ENCODE measurements at places on chromosomes 16 and 17.

DNA sequence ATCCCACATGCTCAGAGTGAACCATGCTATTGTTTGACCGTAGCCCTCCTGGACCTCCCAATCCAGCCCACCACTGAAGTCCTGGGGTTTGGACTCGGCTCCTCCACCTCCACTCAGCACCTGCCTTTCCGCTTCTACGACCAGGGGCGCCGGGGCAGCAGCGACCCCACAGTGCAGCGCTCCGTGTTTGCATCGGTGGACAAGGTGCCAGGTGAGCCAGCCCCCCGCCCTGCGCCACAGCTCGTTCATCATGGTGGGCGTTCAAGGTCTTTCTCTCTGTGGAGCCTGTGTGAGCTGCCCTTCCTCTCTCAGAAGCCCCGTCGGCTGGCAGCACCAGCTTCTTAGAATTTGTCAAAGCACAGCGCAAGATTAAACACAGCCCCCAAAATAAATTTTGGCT is 130.1 kb downstream of the SOCS1 start:
- no peak for DNase-seq

DNA sequence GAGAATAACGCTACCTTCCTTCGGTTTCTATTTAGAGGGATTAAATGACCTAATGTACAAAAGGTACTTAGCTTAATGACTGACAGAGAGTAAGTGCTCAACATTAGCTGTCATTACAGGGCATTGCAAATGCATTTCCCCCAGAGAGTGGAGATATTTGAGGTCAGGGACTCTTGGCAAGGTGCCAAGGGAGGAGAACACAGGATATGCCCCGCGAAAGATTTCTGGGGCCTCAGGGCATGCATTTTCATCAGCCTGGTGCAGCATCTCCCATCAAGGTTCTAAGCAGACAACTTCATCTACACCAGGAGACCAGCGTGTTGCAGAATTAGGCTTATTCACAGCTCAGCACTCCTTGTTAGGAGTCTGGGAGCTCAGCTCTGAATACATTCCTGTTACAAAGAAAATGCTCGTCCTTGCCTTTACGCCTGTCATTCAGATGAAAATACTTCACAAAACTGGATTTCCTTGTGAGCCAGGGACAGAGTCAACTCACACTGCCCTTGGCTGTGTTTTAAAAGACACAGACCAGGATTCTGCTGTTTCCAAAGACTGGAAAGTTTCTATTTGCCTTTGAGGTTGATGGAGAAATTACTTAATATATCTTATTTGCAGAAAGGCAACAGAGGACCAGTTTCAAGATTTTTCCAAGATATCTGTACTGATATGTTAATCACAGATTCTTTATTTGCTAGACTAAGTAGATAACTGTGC is 108.2 kb downstream of the VAT1L start:
- DNase-seq = no peak

- no peak for DNase-seq
These were observed 216.7 kb upstream of the RBFOX1 start for GRCh38 chr16:7115898-7116297.

DNA sequence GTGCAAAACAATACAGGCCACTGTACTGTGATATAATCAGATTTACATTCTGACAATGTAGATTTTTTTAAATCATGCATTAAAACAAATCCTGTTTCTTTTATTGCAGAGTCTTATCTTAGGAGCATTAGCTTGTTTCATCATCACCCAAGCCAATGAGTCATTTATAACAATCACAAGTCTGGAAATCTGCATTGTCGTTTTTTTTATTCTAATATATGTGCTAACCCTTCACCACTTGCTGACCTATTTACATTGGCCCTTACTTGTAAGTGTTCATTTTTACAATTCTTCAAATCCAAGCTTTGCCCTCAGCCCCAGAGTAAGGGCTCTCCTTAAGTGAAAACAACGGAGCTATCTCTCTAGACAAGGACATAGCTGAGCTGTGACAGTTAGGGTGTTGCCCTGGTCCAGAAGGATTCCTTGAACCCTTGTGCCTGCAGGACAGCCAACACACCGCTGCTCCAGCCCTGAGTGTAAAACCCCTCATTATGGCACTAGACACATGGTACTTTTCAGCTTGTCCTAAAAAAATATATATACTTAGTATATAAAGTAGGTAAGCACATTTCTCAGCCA is 3.7 kb downstream of the CMTM1 start:
- no peak for DNase-seq

DNA sequence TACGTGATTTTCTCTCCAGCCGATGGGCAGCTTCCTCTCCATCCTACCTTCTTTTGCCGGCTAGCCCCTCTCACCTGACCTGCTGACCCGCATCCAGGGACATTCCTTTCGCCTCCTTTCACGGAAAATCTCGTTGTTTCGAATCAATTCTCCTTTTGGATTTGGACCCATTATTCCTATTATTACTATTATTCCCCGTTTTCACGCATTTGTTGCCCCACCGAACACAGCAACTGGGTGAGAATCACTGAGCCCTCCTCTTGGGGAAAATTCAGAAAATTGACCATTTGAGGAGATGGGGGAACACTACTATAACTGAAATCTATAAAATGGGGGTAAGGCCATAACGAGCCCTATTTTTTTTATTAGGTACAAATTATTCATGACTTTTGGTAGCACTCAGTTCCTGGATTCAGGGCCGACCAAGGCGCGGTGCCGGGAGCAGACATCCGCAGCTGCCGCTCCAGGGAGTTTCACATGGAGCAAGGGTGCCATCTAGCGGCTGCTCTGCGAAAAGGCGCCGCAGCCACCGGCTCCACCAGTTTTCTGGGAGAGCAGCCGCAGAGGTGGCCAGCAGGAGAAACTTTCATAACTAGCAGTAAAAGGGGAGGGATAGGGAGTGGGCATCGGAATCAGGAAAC is 3.3 kb upstream of the HOXB8 start:
- DNase-seq = peak; percentile 86

DNA sequence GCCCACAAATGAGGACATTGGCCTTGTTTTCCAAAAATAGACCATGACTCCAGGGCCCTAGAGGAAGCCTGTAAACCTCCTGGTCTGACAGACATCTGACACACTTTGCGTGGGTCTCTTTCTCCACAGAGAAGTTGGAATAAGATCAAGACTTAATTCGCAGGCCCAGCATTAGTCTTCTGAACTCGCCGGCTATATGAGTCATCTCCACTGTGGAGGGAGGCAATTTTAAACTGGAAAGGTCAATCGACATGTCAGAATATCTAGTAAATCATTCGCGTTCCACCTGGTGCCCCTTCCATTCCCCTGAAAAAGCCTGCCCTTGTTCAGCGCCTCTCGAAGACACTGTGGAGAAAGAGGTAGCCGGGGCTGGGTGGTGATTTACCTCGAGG is 140.1 kb downstream of the CLEC16A start:
- DNase-seq = no peak

DNA sequence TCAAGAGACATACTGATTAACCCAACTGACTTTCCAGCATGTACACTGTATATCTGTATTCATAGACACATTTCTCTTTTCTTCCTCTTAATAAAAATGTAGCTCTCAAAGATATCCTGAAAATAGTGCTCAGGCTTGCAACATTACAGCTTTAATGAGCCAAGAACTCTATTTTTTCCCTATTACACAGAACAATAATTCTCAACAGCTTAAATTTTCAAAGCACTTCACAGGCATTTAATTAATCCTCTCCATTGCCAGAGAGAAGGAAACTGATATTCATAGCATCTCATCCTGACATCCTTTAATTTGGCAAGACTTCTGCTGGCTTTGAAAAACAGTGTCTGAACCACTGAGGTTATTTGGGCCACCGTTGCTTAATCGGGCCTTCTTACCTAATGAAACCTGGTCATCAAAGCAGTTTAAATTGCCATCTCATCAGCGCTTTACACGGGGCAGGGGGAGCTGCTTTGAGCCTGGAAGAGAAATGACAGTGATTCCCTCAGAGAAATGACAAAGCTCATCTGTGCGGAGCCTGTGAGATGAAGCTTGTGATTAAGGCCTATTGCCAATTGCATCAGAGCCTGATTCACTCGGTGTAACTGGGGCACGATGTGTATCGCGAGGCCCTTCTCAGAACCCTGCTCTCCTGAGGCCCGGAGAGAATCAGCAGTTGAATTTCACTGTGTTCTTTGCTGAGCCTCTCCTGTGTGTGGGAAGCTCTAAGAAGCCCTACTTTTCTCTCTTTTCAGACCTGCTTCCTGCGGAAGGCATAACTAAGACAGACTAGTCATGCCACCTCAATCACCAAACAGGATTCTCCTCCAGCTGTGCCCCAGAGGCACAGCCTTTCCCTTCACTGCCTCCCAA is 8.5 kb upstream of the SIAH1 start:
- no peak for DNase-seq

DNA sequence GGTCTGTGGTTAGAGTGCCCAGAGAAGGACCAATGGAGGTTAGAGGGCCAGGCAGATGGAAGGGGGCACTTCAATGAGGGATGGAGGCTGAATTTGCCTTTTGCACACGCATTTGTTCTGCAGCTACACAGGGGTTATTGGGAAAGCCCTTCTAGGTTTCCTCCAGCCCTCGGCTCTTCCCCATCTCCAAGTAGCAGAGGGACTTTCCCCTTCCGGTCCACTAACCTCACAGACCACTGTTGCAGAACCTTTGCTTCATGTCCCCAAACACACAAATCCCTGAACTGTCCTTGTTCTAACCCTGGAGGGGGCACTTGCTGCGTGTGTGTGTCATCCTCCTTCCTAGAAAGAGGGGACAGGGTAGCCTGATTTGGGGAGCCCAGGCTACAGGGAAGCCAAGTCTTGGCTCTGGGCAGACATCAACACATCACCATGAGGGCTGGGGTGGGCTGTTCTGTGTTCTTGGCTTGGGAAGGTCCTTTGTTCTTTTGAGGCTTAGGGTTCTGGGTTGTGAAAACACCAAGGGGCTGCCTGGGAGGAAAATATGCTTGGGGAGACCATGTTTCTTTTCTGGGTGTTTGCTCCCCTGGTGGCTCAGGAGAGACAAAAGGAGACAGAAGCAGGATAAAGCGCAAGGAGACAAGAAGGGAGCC is 7.3 kb upstream of the NR1D1 start:
- DNase-seq = no peak

DNA sequence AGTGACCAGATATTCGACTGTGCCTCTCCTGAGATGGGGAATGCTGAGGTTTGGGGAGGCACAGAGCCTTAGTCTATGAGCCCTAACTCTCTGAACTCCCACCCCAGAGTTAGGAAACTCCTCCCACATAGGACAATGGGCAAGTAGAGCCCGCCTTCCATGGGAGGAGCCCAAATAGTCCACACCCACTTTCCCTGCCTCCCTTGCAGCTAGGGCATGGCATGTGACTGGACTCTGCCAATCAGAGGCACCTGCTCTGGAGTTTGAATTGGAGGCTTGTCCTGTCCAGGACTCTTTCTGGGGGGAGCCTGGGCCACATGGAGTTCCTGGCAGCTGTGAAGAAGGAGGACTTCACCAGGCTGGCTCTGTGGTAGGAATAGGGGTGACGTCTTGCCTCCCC is 48.4 kb downstream of the SOCS1 start:
- no peak for DNase-seq

GRCh38 chr16:56415875-56416274 is 9.5 kb downstream of the AMFR start:
- DNase-seq = no peak

- no peak for DNase-seq
These were observed 51.7 kb upstream of the RPL38 start for GRCh38 chr17:74151551-74152315.

GRCh38 chr17:42720996-42721583 is 23.8 kb downstream of the EZH1 start:
- DNase-seq = peak; percentile 76

DNA sequence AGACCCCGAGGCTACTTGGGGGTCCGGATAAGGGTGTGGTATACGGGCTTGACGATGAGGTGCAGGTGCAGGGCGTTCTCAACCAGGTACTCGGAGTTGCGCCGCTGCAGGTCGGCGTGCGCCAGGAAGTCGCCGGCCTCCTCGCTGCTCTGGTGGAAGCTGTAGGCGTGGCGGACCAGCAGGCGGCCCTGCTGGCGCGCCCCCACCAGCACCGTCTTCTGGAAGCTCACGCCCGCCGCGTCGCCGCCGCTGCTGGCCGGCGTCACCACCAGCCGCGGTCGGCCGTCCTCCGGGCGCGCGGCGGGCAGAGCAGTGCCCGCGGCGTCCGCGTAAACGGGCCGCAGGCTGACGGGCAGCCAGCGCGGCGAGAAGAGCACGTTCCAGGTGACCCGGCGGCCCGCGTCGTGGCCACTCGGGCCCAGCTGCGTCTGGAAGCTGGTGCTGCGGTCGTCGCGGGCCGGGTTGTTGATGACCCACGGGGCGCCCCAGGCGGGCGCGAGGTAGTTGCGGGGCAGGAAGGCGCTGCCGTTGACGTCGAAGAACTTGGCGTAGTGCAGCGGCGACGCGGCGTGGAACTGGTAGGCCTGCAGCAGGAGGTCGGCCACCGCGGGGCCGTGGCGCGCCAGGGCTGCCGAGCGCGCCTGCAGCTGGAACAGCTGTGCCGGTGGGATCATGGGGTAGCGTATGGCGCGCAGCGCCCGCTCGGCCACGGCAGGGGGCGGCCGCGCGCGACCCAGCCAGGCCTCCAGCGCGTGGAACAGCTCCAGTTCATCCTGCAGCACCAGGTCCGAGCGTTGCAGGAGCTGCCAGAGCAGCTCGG is 4.8 kb downstream of the BTBD17 start:
- DNase-seq = no peak

- DNase-seq = no peak
These were observed 15.4 kb downstream of the DNAAF8 start for GRCh38 chr16:4749700-4750257.

- no peak for DNase-seq
These were observed 263.5 kb downstream of the SNX29 start for GRCh38 chr16:12240036-12240435.

DNA sequence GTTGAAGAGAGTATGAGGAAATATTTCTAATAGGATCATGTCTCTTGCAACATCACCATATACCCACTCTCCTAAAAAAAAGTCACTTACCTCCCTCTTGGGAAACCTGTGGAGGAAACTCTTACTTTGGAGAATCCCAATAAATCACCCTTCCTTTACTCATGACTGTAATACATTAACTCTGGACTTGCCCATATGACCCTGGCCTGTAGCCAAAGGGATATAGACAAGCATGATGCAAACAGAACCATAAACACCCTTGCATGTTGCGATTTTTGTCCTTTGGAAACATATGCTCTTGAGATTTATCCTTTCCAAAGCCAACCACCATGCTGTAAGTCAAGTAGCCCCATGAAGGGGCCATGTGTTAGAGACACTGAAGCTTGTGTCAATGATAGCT is 19.5 kb downstream of the CDH11 start:
- DNase-seq = no peak

DNA sequence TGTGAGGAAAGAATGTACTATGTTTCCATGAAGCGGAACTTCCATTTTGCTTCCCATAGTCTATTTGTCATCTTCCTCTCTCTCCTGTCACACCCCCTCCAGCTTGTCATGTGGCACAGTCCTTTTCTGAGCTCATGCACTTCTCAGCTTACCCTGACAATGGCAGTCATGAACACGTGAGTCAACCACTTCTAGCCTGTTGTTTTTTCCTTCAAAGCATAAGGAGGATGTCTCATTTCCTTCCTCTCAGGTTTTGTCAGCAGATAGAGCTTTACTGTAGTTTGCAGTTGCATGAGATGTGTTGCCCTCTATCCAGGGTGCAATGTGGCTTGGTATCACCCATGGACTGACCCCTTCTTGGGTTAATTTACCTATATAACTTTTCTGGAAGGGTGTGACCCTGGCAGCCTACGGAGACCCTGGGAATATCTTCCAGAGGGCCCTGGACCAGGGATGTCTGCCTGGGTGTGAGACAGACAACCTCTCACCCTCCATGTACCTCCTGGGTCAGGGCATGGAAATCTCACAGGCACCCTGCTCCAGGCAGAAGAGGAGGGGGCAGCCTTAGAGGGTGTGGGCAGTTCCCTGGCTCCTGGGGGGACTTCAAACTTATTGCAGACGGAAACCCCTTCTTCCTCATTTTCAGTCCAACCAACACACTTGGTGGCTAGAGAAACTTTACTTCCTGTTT is 4.0 kb upstream of the ZNF267 start:
- DNase-seq = no peak

- no peak for DNase-seq
These were observed 93.5 kb downstream of the CACNG1 start for GRCh38 chr17:67137860-67138259.

All from NCI-H524 (cell line).